Activated gamma-delta T cell (primary cell): ENCODE measurements at places on chromosomes 4 and X.

GRCh38 chrX:7085879-7086278 is 61.6 kb upstream of the STS start:
- DNase-seq: no peak

- no peak for DNase-seq
Observed at GRCh38 chr4:117777721-117778120, 256.6 kb upstream of the NDST3 start.

DNA sequence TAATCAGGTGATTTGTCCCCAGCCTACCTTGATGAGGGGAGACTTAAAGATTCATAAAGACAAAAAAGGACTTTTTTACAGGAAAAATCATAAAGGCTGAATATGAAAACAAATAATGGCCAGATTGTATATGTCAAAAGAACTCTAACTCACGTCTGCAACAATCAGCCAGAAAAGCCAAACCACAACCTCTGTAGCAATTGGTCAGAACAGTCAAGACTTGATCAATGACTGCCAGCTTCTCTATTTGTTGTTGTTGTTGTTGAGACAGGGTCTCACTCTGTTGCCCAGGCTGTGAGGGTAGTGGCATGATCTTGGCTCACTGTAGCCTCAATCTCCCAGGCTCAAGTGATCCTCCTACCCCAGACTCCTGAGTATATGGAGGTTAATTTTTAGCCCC is 35.9 kb upstream of the PPA2 start:
- DNase-seq: no peak

DNA sequence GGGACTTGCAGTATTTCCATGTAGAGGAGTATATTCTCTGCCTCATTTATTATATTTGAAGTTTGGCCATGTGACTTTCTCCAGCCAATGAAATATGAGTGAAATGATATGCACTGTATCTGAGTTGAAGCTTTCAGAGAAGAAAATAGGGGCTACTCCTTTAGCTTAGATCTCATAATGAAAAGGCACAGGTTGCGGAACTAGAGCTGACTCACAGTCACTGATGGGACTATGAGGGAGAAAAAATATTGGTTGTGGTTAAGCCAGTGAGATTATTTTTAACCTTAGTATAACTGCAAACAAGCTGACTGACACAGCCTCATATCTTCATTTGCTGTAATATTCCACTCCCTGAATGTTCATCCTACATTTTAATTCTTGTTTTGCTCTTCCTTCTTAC is 1104.3 kb downstream of the RPA4 start:
- no peak for DNase-seq

DNA sequence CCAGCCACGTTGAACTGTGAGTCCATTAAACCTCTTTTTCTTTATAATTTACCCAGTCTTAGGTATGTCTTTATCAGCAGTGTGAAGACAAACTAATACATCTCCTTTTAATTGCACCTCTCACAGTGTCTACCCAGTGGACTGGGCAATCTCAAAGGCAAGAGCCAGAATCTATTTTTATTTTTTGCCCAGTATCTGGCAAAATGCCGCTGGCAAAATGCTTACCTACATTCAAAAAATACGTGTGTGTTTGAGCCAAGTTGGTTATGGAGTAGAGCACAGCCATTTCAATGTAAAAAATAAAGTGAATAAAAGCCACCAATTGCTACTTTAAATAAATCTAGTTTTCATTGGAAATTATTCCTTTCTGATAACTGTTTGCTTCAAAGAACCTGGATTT is 199.9 kb downstream of the GC start:
- no peak for DNase-seq

- DNase-seq: no peak
Observed at GRCh38 chr4:100929758-100930157, 411.9 kb upstream of the EMCN start.

GRCh38 chr4:154450966-154451365 is 40.6 kb downstream of the DCHS2 start:
- no peak for DNase-seq

- DNase-seq: no peak
Observed at GRCh38 chr4:173763389-173763788, 233.4 kb upstream of the HAND2 start.

GRCh38 chr4:139574641-139575040 is 18.6 kb upstream of the SETD7 start:
- no peak for DNase-seq

DNA sequence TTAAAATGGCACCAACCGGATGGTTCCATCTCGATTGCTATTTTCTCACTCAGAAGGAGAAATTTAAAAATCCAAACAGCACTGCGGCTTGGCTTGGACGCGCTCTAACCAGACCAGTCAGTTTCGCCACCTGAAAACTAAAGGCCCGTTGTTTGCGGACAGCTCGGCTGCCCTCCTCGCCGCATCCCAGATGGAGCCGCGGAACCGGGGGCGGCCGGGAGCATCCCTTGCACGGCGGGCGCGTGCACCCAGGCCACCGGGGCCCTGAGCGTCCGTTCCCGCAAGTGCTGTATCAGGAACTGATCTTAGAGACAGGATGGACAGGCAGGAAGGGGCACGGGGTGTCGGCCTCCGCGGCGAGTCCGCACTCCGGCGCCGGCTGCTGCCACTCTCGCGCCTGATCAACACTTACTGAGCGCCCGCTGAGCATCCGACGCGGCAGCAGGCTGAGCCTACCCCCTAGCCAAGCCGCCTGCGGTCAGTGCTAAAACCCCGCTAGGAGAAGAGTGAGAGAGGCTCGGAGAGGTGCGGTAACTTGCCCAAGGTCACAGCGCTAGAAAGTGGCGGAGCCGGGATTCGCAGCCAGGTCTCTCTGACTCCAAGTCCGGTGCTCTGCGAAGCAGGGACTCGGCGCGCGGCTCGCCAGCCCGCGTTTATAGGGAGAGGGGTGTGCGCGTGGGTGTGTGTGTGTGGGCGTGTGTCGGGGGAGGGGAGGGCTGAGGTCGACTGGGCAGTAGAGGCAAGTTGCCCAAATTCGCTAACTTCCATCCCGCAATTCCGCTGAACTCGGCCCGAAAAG is at the start of gene CITED1:
CITED1 (minus strand) TSS at position 629 of the 799 bp plus-strand sequence. CDS start 3,045 bp downstream, outside the sequence.
- DNase-seq: peak; percentile 14

DNA sequence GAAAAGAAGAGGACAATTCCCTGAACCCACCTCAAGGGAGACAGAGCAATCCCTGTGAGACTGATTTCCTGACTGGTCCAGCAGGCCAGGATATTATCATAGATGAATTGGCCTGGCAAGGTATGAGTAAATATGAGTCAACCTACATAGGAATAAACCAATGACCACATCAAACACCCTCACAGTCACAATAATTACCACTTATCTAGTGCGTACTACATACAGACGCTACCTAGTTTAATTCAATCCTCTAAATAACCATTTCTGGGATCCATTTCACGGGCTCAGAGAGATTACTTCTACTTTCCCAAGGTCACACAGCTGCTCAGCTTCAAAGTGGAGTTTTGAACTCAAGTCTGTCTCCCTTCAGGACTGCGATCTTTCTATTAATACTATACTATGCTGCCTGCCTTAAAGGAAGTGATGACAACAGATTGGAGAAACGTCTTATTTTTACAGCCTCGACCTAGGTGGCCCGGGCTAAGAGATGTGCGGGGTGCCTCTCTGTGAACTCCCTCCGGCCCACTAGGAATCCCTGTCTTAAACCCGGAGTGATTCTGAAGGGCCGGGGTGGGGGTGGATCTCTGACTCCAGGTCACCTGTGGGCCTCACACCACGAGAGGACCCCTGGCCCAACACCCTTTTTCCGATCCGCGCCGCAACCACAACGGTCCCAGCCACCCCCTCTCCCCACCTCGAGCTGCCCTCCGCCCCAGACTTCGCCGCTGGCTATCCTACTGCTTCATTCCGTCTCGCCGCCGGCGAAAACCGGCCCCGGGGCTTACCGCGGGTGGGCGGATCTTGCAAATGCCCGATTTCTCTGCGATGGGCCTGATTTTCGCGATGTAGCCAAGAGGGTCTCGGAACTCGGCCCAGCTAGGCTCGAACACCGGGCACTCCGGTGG is 800 bp downstream of the KDM5C start:
- DNase-seq: peak; percentile 28

DNA sequence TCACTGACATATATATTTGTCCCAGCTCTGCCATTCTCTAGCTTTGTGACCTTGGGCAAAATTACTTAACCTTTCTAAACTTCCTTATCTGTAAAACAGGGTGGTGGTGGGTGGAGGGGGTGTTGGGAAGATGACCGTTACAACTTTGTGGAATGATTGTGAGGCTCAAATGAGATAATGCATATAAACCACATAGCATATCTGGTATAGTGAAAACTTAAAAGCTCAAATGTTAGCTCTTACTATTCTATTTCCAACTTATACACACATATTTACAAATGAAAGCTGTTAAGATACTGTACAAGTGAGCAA is 52.9 kb upstream of the HPRT1 start:
- no peak for DNase-seq

DNA sequence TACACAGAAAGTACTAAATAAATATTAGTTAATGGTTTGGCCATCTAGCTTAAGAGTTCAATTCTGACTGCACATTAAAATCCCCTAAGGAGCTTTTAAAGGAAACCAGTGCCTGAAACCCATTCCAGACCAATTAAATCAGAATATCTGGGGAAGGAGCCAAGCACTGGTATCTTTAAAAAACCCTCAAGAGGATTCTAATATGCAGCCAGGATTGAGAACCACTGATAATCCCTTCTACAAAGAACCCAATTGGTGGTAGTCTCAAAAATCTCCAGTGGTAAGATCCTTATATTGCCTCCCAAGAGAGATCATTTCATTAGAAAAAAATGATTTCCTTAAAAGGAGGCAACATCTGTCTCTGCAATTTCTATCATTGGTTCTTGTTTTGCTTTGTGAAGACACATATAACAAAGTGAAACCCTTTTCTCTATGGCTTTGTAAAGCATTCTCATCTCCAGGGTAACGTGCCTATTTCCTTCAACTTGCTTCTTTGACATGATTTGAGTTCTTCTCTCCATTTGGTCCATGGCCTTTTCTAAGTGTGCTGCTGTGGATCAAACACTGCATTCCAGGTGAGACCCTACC is 3.5 kb downstream of the GPR34 start:
- DNase-seq: no peak

DNA sequence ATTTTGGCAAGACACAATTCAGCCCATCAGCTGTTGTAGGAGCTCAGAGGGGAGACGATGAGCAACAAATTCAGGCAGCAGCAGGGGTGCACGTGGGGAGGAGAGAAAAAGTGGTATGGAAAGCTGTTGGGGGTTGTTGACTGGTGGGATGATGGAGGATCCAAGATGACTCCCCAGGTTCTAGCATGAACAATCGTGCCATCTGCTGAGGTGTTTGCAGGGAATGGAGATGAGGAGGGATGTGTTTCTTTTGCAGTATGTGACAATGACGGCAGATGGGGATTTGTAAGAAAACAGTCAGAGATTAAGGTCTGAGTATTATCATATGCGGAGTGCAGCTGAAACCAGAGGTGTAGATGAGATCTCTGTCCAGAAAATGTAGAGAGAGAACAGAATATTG is 63.3 kb downstream of the SEL1L3 start:
- DNase-seq: no peak

- no peak for DNase-seq
Observed at GRCh38 chr4:156401371-156401770, 447.7 kb upstream of the CTSO start.
